ENCODE measurements at places on chromosomes 12 and 14.

GRCh38 chr14:34247605-34248004, 214.4 kb downstream of the SPTSSA start:
- DNase-seq, result no peak

- DNase-seq, result no peak
These were observed 229.0 kb downstream of the SLC41A2 start for GRCh38 chr12:104729091-104729490.

- no peak for DNase-seq
These were observed 11.0 kb downstream of the ACADS start for GRCh38 chr12:120736404-120737331.

GRCh38 chr12:104935886-104936285, 22.2 kb downstream of the SLC41A2 start:
- DNase-seq, result no peak

DNA sequence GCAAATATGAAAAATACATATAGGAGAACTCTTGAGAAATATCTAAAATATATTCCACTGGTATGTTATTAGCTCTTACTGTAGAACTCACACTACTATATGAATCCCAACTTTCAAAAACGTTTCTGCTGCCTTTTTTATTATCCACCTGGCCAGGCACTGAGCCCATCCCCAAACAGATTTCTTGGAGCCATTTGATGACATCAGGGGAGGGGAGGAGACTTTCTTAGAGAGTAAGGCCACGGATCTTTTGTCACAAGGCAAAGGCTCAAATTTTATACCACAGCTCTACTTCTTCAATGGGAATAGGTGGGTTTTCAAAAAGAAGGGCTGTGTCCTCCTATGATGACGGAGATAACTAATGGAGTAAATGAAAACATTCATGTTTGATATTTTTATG, 83.0 kb downstream of the SLC25A21 start:
- no peak for DNase-seq

DNA sequence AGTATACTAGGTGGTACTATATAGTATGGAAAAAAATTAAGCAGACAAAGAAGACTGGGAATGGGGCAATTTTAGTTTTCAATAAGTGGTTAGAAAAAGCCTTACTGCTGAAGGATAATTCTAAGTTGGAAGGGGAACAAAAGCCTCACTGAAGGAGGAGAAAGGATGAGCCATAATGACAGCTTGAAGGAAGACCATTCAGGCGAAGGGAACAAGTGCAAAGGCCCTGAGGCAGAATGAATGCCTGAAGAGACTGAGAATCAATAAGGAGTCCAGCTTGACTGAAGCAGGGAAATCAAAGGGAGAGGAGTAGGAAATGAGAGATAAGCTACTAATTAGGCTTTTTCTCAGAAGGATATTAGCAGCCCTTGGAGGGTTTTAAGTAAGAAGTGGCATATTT, 28.5 kb downstream of the PPP1R13B start:
- DNase-seq, result no peak

- DNase-seq, result no peak
These were observed 803.7 kb upstream of the TMEM132C start for GRCh38 chr12:127463237-127463636.

DNA sequence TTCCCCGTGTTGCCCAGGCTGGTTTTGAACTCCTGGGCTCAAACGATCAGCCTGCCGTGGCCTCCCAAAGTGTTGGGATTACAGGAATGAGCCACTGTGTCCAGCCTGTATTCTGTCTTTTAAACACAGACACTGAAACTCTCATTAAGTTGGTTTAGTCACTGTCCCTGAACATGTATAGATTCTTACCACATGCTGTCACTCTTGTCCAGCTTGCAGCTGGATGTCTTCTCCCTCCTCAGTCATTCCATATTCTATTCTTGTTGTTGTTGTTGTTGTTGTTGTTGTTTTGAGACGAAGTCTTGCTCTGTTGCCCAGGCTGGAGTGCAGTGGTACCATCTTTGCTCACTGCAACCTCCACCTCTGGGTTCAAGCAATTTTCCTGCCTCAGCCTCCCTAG, 12.3 kb upstream of the ATP5MC2 start:
- no peak for DNase-seq

Measured in NCI-H1417 treated with DMSO at 0.1 percent for 48 hours (cell line).